ENCODE measurements at places on chromosomes 7 and 10. TPM values are rescaled to one million over a fixed set of nuclear protein-coding genes. Genes with fewer than 3 reads are reported as not detected.

The SLC18A3 gene
- 0.57 TPM for total RNA-seq

DNA sequence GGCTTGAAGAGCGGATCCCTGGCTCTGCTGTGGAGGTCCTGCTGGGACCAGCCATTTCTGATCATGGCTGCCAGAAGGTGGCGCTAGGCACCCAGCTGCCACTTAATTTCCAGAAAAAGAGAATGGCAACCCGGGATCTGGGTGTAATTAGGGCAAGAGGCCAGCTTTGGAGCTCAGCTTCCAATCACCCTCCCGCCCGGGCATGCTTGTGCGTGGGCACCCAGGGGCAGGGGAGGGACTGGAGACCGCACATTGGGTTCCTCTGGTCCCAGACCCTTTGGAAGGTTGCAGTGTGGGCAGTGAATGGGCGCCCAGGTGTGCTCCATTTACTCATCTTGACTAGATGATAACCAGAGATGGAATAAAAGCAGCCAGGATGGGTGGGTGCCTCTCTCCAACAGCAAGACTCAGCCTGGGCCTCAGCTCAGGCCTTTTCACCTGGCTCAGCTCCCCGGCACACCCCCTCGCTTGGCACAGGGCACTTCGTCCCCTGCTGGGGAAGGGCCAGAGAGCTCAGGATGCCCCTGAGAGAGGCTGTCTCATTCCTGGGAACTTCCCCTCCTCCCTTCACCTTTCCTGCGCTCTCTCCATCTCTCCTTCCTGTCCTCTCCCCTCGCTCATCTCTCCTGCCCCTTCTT, 14.7 kb downstream of the FAM241B start:
- no peak for DNase-seq

The TEX36 gene
- not detected for total RNA-seq

DNA sequence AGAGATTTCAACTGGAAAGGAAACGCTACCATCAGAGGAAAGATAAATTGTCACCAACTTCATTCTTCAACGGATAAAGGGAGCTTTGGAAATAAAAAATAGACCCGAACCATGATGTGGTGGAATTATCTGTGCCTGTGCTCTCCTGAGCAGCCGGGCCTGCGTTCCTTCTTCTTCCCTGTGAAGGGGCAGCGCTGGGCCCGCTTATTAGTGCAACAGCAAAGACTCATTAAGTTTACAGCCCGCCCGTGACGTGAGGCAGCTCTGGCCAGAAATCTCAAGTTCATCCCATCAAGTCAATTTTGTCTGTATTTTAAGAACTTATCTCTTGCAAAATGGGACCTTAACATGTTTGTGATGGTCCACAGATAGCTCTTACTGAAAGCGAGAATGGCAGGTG, 193.7 kb downstream of the ADARB2 start:
- no peak for DNase-seq

DNA sequence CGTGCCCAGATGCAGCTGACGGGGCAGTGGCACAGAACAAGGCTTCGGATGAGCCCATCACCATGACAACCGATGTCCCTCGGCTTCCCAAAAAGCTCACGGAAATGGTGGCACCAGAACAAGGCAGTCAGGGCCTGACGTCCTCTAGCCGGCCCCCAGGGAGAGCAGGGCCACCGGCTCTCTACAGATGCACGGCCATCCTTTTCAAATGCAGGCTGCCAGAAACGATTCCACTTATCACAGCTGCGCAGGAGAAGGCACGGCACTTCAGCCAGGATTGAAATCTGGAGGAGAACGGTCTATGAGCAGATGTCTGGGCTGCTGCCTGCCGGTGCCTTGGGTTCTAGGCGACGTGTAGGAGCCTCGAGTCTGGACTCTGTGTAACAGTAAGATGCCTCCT, 223.8 kb downstream of the ZMYND11 start:
- DNase-seq: no peak

The ZCCHC24 gene
- 100 TPM for total RNA-seq

DNA sequence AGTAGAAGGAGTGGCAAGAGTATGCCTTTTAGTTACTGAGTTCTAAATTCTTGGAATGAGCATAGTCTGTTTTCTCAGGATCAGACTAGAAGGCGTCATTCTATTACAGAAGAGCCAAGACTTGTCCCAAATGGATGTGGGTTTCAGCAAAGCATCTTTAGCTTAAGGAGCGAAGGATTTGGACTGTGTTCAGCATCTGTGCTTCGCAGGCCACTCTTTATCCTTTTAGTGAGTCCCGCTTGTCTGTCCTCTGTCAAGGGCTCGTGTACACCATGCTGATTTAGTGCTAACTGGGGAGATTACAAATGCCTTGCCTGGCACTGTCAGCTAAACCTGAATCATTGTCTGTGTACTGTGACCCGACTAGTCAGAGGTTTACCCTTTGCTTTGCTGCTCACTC, 465.7 kb downstream of the AUTS2 start:
- DNase-seq: no peak

DNA sequence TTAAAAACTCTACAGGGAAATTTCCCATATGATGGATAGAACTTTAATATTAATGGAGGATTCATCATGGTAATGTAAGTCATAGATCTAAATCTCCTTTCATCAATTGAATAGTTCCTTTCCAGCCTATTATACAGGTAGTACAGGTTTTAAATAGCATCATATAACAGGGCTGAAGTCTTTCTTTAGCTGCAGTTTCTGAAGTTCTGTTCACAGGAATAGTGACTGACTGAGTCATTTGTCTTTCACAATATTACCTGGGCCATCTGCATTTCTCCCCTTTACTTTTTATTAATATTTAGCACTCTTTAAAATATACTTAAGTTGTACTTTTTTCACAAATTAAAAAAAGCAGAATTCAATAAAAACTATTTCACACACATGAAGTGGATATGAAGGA, 12.6 kb upstream of the NPVF start:
- no peak for DNase-seq

- DNase-seq: no peak
These were observed 242.4 kb upstream of the KIAA1217 start for GRCh38 chr10:23966504-23967051.

GRCh38 chr7:53094827-53095226, 59.4 kb downstream of the POM121L12 start:
- no peak for DNase-seq

GRCh38 chr7:109956916-109957315, 1134.0 kb upstream of the LRRN3 start:
- DNase-seq: no peak

DNA sequence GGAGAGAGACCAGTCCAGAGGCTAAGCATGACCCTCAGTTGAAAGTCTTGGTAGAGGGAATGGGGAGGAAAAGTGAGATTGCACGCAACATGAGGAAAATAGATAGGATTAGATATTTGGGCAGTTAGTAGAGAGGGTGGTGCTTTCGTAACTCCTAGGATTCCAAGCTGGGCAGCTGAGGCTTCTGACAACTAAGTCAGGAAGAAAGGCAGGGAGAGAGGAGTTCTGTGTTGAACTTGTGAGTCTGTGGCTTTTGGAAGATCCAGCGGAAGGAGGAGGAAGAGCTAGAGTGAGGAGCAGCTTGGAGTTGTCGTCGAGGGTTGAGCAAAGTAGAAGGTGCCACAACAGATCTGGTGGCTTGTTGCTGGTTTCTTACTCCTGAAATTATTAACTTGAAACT, 21.8 kb downstream of the CUL1 start:
- DNase-seq: no peak

DNA sequence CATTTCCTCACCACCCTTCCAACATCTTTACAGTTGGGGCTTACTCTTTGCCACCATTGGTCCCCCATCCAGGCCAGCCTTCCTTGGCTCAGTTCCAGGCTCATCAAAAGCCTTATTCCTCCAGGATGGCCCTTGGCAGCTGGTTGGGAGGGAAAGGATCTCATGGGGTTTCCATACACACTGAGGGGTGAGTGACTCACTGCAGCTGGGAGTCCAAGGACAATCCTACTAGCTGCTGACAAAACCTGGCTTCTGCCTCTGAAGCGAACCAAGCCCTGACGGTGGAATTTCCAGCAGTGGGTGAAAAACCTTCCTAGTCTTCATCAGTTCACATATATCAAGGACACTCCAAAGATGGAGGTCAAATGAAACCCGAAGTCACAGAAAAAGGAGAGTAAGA, 22.9 kb downstream of the CRHR2 start:
- DNase-seq: no peak

DNA sequence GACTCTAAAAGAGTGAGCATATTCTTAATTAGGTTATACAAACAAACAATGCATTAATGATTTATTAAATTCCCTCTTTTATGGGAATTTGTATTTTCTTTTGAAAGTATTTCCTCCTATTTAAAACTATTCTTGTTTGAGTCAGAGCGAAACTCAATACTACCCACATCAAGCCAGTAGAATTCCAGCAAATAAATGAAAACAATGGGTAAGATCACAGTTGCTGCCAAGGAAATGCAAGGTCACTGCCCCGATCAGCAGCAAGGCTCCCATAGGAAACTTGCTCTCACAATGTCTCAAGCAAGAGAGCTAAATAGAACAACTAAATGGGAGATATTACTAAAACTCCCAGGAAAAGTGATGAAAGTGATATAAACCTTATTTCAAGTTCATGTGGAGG, 206.3 kb downstream of the THSD7A start:
- DNase-seq: no peak

GRCh38 chr7:128164061-128164954, 76.8 kb upstream of the LEP start:
- no peak for DNase-seq
